ENCODE measurements at places on chromosomes 5 and 9. TPM values are rescaled to one million over a fixed set of nuclear protein-coding genes. Genes with fewer than 3 reads are reported as not detected.

DNA sequence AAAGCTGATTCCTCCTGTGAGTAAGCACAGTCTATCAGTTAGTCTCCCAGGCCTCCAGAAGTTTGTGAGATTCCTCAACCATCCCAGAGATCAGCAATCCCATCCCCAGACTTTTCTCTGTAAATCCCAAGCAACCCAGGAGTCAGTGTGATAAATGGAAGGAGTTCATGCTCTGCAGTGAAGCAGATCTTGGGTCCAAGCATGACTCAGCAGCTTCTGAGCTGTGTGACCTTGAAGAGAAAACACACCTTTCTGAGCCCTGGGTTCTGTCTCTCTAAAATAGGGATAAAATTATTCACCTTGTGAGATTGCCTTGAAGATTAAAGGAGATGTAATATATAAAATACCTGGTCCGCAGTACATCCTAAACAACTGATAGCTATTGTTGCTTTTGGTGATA lies 318.7 kb downstream of the ASTN2 start:
- no peak for DNase-seq

DNA sequence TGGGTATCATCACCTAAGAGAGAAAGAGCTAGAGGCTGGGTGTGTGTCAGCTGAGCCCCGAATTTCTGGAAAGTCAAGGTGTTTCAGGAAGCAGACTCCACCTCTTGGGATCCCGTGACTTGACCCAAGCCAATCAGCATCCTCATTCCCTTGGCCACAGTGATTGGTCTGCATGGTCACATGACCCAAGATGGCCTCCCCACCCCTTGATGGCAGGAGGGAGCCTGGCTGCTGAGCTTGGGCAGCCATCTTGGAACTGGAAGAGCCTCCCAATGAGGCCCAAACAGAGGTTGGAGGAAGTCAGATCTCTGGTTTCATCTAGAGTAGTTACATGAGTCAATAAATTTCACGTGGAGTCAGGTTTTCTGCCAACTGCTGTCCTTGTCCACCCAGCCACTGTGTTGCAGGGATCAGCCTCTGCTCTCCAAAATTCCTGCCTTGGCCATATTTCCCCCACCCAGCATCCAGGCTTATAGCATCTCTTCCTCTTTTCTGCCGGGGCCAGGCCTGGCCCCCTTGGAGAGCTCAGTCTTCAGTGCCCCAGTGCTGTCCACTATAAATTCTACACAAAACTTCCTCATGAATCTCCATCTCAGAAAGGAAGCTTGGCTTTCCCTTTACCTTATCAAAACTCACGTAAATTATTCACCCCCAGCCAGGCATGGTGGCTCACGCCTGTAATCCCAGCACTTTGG lies 17.2 kb upstream of the SUSD3 start:
- no peak for DNase-seq

IRF1 gene
- polyA plus RNA-seq = 80.2 TPM

GRCh38 chr9:81363916-81364480 lies 325.3 kb downstream of the TLE1 start:
- DNase-seq = no peak
